ENCODE measurements at places on chromosomes 4 and X. TPM values are rescaled to one million over a fixed set of nuclear protein-coding genes. Genes with fewer than 3 reads are reported as not detected.

DNA sequence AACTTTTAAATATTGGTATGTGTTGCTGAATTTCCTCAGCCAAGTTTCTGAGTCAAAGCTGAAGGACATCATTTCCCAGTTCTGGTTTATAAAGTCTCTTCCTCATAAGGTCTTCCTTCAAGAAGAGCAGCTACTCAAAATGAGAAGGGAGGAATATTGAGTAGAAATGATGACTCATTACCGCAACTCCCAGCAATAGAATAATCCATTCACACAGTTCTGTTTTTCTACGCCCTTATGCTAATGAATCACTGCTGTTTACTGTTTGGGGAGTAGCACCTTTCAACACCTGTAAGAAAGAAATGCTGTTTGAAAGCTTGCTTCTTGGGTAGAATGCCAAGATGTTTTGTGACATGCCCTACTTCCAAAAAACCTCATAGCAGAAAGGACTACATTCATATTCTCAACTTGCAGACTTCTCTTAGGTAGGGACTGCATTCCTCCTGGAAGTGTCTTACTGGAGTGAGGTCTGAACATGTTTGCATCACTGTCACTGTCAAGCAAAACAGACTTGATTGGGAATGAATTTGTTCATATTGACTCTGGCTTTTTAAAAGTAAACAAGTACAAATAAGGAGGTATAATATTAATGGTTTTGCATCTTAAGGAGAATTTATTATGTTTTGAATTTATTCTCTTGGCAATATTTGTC, 147.2 kb upstream of the BANK1 start:
- DNase-seq: no peak

The DNAAF6 gene
- total RNA-seq: not detected

The ARHGEF38 gene
- total RNA-seq: not detected

The ADGRA3 gene
- total RNA-seq: 8.2 TPM

The TBC1D8B gene
- 0.13 TPM for total RNA-seq

DNA sequence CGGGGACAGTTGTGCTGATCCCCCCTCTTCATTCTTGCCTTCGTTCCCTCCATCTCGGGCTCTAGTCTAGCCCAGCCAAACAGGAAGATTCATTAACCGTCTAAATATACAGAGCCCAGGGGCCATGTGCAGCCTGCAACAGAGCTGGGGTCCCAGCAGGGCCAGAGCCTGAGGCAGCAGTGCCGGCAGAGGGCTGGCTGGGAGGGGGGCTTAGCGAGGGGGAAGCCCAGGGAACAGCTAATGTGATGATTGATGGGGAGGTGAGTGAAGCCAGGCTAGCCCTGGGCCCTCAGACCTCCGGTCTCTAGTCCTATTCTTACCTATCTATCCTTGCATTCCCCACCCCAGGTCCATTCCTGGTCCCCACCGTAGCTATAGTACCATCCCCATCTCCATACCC, 22.3 kb downstream of the EFNB1 start:
- DNase-seq: no peak

The DRD5 gene
- total RNA-seq: not detected

- DNase-seq: no peak
These were observed 11.7 kb upstream of the BCOR start for GRCh38 chrX:40109288-40110008.

The MSN gene
- 919 TPM for total RNA-seq

The FAM200B gene
- 15.6 TPM for total RNA-seq

DNA sequence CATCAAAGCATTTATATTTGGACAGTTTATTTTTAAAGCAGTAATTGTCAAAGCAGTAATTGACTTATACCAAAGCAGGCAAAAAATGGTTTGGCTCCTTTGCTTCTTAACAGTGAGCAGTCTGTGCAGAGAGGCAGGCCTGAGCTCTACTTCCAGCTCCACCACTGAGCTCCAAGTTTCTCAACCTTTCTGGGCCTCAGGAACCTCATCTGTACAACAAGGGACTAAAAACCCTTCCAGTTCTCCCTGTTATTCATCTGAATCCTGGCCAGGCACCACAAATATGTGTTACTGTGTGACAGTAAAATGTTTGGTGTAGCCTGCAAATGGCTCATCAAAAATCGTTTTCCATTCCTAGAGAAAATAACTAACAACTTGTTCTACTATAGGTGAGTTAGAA, 88.7 kb upstream of the TTC29 start:
- DNase-seq: no peak

The CCDC120 gene
- 14.2 TPM for total RNA-seq

The TMSB15C gene
- 2.5 TPM for total RNA-seq

- no peak for DNase-seq
These were observed 21.9 kb upstream of the CYP4V2 start for GRCh38 chr4:186169333-186169944.
